ENCODE measurements at places on chromosomes 2 and 18.

- DNase-seq, result no peak
Measured at GRCh38 chr2:120719491-120719890, 16.2 kb upstream of the GLI2 start.

DNA sequence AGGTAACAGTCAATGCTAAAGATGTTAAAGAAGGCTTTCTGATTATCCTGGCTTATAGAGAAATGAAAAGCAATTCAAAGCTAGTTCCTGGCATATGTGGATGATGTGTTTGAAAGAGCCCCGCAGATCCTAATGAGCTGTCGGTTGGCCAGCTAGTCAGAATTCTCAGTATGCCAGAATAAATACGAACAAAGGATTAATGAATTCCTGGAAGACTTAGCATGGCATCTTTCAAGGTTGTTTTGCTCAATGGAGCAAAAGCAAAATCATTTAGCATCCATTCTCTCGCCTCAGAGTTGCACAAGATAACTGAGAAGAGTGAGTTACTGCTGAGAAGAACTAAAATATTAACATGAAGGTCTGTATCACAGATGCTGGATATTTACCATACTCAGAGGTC lies 307.6 kb downstream of the RIT2 start:
- DNase-seq, result no peak

DNA sequence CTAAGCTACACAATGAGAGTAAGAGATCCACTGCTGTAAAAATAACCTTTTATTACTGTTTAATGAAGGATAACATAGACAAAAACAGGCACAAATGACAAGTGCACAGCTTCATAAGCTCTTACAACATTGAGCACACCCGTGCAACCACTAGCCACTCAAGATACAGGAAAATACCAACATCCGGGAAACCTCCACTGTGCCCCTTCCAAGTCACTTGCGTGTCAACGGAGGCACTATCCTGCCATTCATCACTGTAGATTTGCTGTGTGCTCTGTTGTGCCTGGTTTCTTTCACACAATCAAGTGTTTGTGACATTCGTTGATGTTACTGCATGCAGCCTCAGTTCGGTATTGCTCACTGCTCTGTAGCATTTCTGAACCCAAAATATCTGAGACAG lies 292.9 kb upstream of the MYT1L start:
- DNase-seq, result no peak

- no peak for DNase-seq
Measured at GRCh38 chr2:71609029-71609428, 155.7 kb downstream of the DYSF start.

GRCh38 chr18:34738175-34738894 lies 28.2 kb downstream of the DTNA start:
- no peak for DNase-seq

DNA sequence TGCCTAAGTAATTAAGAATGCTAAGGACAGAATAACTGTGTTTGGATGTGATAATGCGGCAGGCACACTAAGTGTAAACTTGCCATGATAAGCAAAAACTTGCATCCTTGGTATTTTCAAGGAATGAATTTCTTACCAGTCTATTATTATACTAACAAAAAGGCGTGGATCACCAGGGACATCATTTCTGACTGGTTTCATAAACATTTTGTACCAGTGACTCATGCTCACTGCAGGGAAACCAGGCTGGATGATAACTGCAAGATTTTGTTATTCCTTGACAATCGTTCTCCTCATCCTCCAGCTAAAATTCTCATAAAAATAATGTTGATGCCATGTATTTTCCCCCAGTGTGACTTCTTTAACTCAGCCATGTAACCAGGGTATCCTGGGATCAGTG lies 289.5 kb downstream of the CDCA7 start:
- no peak for DNase-seq

- no peak for DNase-seq
Measured at GRCh38 chr2:15119722-15120175, 441.4 kb downstream of the NBAS start.

GRCh38 chr2:221999717-222000116 lies 299.1 kb downstream of the PAX3 start:
- DNase-seq, result no peak

DNA sequence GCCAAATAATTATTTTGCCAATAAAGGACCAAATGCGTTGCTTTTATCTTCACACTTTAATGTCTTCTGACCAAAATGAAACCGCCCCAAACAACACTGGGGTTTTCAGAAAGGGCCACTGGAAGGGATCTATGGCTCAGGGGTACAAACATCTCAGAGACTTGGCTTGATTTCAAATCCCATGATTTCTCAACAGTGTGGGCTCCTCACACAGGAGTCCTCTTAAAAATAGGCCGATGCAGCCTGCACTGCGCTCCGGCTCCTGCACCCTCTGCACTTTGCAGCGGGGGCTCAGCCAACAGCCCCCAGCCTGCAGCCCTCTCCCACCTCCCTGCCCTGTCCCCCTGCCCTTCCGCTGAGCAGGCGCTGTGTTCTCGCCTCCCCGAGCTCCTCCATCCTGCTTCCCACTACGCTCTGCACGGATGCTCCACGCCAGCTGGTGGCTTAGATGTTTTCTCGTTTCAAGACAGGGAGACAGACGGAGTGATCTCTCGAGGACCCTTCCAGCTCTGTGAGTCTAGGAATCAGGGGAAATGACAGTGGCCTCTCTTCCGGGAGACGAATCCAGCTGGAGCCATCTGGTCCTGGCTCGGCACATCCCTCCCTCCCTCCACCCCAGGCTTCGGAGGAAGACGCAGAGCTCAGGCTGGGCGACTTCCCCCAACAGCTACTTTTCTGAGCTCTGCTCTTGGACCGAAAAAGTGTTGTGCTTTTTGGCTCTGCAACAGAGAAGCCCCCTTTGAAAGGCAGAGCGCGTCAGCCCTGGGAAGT lies 71.4 kb downstream of the KCNF1 start:
- DNase-seq, result no peak

DNA sequence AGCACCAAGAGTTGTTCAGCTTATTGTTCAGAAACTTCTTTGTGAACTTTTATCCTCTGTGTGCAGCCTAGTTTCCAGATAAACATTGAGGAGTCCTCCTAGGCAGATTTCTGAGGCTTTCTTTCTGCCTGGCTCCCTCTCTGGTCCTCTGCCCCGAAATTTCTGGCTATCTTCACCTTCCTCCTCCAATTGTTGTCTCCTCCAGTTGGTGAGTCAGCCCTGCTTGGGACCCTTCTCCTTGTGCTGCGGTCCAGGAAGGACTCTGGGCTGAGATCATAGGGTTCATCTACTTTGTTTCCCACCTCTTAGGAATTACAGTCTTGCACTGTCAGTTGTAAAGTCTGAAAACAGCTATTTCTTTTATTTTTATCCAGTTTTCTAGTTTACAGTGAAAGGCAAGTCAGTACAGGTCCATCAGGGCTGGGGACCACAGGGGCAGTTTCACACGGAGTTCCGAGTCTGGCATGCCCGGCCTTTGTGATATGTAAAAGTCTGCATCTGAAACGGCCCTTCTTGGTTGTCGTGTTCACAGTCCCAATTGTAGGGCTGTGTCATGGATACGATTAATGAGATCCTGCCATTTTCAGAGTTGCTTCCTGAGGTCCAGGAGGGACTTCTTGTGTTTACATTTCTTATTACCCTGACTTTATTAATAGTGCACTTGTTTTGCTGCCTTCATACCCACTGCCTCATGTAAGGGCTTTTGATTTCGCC lies 100.8 kb downstream of the SMC6 start:
- DNase-seq, result no peak

- no peak for DNase-seq
Measured at GRCh38 chr2:11483806-11484617, 18.1 kb upstream of the E2F6 start.

DNA sequence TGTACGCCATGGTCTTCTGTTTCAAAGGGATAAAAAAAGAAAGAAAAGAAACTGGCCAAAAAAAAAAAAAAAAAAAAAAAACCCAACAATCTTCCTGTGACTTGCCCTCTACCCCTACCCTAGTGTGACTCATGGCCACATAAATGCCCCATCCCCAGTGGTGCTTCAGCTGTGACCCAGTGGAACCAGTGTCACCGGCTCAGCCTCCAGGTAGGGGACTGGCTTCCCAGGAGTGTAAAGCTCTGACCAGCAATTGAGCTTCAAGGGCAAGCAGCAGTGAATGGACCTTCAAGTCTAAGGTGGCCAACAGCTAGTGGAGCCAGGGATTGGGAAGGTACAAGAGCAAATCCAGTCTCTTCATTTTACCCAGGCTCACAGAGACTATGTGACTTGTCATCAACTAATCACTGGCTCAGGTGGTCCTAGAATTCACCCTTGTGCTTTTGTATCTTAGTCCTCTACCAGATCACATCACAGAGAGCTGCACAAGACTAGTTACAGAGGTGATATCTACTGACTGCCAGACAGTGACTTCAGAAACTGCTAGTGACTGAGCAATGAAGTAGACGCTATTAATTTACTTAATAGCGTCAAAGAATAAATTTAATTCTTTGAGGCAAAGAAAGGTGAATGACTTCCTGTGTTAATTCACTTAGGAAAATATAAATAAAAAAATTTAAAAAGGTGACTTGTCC lies 1.3 kb upstream of the TGFBRAP1 start:
- no peak for DNase-seq

DNA sequence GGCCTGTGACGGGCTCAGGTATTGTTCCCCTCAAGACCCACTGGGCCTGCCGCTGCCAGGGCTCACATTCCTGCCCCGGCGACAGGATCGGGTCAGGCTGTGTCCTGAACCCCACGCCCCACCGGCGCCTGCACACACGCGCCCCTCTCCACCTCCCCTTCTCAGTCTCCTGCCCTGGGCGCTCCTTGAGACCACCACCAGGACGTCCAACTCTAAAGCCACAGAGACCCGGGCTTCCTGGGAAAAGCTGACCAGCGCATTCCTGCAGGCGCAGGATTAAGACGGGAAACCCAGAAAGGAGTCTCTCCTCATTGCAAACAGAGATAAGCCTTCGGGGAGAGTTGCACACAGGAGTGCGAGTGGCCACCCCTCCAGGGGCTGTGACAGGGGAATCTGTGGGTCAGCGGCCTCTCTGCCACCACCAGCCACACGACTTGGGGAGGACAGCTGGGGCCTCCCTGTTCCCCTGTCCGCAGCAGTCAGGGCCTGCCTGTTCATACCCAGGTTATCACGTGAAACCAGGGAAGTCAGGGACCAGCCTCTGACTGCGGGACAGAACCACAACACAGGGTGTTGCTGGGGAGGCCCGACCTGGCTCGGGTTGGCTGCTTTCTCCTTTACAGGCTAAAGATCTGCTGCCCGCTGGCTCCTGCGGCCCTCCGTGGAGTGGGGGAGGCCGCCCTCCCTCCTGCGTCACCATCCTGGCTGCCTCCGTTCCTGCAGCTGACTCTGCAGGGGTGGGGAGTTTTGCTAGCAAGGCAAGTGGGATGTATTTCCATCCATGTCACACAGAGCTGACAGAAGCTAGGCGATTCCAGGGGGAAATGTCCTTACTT lies 88.8 kb downstream of the ZCCHC2 start:
- DNase-seq, result no peak

GRCh38 chr2:119678021-119678656 lies 862 bp upstream of the TMEM177 start:
- no peak for DNase-seq

- DNase-seq, result no peak
Measured at GRCh38 chr2:199488772-199489400, 31.1 kb upstream of the SATB2 start.

- DNase-seq, result no peak
Measured at GRCh38 chr2:64328415-64328722, 125.6 kb upstream of the LGALSL start.

GRCh38 chr18:9348079-9348671 lies 13.6 kb downstream of the TWSG1 start:
- DNase-seq, result no peak

- no peak for DNase-seq
Measured at GRCh38 chr2:210271300-210271699, 43.7 kb downstream of the MYL1 start.

Data from activated gamma-delta T cell (primary cell).